Motor neuron (in vitro differentiated cells): ENCODE measurements at places on chromosomes 2 and 18.

- ATAC-seq = peak; percentile 22
These were observed 72.6 kb downstream of the NRP2 start for GRCh38 chr2:205754924-205755321.

DNA sequence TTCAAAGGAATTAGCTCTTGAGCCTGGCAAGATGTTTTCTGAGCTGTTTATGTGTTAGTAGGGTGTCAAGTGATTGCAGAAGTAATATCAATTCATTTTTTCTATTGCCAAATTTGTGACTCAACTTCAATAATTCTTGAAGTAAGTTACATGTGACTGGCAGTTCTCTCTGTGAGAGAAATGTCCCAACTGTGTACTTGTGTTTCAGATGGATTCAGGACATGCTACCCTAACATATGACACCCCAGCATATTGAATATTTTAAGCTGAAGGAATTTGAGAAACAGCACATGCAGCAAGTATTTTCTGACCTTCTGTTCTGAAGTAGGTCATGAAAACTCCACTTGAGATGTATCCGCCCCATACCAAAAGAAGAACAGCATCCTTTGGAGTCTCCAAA lies 263.6 kb downstream of the XIRP2 start:
- no peak for ATAC-seq

GRCh38 chr2:72326759-72327158 lies 179.1 kb upstream of the CYP26B1 start:
- no peak for ATAC-seq

DNA sequence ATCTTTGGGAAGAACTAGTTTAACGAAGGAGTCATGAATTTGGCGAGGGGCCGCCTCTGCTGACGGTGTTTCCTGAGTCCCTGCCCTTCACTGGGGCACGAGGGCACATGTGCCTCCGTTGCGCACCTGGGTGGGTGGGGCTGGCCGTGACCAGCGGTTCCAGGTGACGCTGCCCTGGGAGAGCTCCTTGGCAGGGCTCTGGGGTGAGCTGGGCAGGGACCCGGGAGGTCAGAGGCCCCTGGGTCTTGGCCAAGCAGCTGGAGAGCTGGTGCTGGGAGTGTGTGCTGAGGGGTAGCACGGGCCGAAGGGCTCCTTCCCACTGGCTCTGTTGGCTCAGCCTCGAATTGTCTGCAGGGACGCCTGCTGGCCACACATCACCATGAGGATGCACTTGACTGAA lies 104.6 kb downstream of the RTP5 start:
- no peak for ATAC-seq

DNA sequence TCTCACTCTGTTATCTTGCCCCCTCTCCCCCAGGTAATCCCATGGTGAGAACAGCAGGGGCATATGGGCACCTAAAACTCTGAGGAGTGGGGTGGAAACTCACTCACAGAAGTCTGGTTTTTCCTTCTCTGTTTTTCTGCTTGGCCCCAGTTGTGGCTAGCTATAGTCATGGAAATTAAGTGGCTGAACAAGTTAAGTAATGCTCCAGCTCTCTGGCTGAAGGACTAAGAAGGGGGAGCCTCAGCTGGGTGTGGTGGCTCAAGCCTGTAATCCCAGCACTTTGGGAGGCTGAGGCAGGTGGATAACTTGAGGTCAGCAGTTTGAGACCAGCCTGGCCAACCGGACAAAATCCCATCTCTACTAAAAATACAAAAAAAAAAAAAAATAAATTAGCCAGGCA lies 261.0 kb downstream of the TPGS2 start:
- ATAC-seq = no peak

GRCh38 chr2:229832510-229832898 lies 89.3 kb downstream of the TRIP12 start:
- no peak for ATAC-seq

- no peak for ATAC-seq
These were observed 104.4 kb upstream of the IL1R2 start for GRCh38 chr2:101887328-101887727.

- no peak for ATAC-seq
These were observed 278.0 kb upstream of the MGAT5 start for GRCh38 chr2:133975676-133976428.

DNA sequence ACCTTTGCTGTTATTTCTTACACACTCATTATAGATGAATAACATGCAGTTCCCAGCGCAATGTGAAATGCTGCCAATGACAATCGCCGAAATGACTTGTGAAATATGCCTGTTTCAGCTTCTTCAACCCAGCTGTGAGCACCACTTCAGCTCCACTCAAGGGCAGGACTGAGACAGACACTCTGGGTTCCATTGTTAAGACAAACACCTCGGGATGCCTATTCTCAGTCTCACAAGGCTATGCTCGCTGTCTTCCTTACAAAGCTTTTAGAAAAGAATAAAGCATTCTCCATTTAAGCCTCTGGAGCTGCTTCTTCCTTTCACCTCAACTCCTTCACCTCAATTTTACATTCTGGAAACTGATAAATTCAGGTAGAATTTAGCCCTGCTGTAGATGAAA lies 4.2 kb downstream of the CBLN2 start:
- ATAC-seq = no peak

GRCh38 chr2:196449083-196449482 lies 190.4 kb upstream of the CCDC150 start:
- no peak for ATAC-seq

DNA sequence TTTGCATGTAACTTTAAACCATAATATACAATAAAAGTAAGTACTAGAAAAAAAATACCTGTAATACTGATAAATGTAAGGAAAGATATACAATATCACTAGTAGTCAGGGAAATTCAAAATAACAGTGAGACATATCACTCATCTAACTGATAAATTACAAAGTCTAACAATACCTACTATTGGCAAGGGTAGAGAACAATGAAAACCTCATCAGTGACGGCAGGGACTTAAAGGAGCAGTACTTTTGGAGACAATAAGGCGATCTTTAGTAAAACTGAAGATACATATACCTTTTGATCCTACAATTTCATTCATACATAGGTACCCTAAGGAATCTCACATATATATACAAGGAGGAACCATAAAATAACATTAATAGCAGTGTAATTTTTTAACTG lies 24.9 kb downstream of the C2orf76 start:
- ATAC-seq = no peak

- no peak for ATAC-seq
These were observed 129.4 kb downstream of the LYPD6B start for GRCh38 chr2:149167941-149168340.

- ATAC-seq = no peak
These were observed 225.0 kb upstream of the RAB6C start for GRCh38 chr2:129754421-129754820.

GRCh38 chr2:147679955-147680531 lies 164.8 kb upstream of the ACVR2A start:
- peak; percentile 87 for ATAC-seq

- no peak for ATAC-seq
These were observed 446.6 kb downstream of the IRS1 start for GRCh38 chr2:226352941-226353560.

- ATAC-seq = peak; percentile 69
These were observed at the start of gene SP5 for GRCh38 chr2:170715062-170715931. TSS of gene SP5 (plus strand) at chr2:170715337. CDS start at chr2:170715513, 176 bp downstream.

- no peak for ATAC-seq
These were observed 69.5 kb downstream of the TMEM18 start for GRCh38 chr2:607709-608108.

DNA sequence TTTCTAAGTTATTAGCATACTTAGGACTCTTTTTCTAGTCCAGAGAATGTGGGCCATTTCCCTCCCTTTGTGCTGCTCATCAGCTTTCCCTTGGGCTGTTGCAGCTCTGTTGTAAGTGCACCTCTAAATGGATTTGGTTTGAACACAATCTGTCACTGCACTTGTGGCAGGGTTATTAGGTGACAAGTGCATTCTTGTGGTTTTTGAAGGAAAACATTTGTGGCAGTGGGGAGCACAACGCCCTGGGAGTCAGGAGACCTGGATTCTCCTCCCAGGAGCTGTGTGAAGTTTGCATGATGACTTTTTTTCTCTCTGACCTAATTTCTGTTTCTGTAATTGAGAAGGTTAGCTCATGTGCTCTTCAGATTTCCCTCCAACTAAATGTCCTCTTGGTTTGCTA lies 630.9 kb upstream of the FAM98A start:
- ATAC-seq = no peak

GRCh38 chr2:134351899-134352298 lies 98.0 kb downstream of the MGAT5 start:
- ATAC-seq = no peak

DNA sequence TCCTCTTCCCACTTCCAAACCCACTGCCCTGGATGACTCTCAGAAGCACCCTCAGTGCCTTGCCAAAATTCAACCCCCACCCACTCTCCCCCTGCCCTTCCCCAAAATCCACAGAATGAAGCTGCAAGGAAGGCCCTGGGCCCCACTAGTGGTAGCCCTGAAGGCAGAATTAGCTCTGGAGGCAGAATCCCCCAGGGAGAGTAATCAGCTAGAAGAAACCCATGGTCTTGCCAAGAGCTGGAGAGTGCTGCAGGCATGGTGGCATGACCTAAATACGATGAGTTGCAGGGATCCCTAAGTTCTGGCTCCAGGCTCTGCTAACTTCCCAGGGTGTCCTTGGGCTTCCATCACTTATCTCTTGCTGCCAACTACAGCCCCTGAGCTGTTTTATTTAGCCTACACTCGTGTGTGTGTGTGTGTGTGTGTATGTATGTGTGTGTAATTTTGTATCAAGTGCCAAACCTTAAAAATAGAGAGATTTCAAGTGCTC lies 7.9 kb downstream of the GAD1 start:
- ATAC-seq = no peak

DNA sequence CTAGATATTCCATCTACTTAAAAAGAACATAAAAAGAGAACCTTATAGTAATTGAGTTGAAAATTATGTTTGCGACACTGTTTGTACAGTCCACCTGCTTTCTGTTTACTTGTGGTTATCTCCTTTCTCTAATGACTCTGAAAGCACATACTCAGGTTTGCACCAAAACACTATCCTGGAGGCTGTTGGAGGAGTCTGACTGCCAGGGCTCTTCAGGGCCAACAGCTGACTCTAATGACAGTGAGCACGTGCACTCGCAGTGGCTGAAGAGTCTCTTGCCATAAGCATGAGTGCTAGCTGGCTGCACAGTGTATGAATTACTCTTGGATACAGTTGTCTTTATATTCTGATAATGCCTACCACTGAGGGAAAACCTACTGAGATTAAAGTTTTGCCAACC lies 16.7 kb upstream of the GLS start:
- ATAC-seq = no peak

- peak; percentile 71 for ATAC-seq
These were observed 109.1 kb downstream of the IRS1 start for GRCh38 chr2:226690461-226691024.

GRCh38 chr2:142220239-142220638 lies 89.4 kb upstream of the LRP1B start:
- ATAC-seq = no peak

DNA sequence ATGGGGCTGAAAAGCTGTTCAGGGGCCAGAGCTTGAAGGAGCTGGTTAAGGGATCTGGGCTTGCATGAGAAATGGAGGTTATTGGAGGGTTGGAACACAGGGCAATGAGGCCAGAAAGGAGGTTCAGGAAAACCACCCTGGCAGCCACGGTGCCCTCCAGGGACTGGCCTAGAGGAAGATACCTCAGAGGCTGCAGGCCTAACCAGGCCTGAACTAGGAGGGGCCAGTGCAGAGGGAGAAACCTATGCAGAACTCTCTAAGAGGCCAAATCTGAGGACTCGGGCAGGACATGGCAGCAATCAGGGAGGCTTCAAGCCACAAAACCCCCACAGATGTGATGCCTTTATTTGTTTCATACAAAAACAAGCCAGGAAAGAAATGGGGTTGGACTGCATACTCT lies 66.8 kb downstream of the BIN1 start:
- ATAC-seq = no peak

GRCh38 chr2:150279686-150280085 lies 207.8 kb downstream of the RND3 start:
- ATAC-seq = no peak

DNA sequence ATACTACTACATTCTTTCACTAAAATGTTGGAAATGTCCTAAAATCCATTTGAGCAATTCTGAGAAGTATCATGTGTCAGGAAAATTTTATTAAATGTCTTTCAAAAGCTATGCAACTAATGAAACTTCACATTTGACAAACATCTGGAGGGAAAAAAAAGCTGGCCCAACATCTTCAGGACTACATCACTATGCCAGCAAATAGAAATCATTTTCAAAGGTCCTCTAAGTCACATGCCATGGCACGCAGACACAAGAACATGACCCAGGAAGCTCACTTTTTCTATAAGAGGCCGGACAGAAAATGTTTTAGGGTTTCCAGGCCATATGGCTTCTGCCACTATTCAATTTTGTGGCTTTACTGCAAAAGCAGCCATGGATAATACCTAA lies 11.6 kb downstream of the KANSL3 start:
- ATAC-seq = no peak

DNA sequence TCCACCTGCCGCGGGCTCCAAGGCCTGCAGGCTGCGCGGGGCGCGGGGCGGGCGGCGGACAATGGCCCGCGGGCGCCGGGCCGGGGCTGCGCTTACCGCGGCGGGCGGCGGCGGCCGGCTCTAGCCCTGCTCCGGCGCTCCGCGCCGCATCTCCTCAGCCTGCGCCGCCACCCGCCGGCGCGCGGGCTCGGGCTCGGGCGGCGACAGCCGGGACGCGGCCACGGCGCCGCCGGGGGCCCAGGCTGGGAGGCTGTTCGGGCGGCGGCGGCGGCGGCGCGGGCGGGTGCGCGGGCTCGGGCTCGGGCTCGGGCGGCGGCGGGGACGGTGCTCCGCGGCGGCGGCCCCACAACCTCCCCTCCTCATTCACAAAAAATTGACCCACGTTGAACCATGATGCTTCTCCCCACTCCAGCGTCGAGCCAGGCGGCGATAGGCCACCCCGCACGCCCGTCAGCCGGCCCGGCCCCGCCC lies at the start of gene HDAC4:
Gene HDAC4 (minus strand): TSS at position 425 of the 471 bp plus-strand sequence. CDS start 48,321 bp downstream, outside the sequence.
- peak; percentile 67 for ATAC-seq

DNA sequence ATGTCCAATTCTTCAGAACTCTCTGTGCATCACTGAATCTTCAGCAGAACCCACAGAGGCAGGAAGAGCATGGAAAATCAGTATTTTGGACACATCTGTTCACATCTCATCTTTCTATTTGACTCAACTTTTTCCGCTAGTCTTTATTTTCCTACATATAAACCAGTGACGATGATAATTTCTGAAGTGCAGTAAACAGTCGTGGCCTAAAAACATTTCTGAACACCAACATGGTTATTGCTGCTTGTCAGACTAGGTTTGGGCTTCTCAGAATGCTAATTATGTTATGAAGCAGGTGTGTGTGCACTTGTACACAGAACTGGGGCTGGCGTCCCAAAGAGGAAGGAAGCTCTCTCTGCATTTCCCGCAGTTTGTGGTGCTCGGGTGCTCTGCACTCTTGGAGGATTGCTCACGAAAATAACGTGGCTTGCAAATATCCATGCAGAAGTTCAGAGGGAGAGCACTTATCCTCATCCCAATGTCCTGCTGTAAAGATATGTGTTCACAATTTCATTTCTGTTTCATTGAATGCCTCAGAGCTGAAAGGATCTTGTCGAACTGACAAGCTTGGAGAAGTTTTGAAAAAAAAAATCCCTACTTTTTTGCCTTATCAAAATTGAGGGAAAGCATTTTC lies 50.8 kb downstream of the EDAR start:
- ATAC-seq = no peak
